ENCODE measurements at places on chromosomes 12 and 14. TPM values are rescaled to one million over a fixed set of nuclear protein-coding genes. Genes with fewer than 3 reads are reported as not detected.
A peak's percentile ranks its signal among the peaks of the same experiment; 100 is the strongest.

DNA sequence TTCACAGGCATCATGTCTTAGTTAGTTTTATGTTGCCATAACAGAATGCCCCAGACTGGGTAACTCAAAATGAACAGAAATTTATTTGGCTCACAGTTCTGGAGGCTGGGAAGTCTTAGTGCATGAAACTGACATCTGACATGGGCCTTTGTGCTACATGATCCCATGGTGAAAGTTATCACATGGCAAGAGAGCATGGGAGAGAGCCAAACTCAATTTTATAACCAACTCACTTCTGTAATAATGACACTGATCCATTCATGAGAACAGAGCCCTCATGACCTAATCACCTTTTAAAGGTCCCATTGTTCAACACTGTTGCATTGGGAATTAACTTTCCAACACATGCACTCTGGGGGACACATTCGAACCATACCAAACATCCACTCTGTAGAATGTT, 1015.1 kb downstream of the DIO2 start:
- DNase-seq: no peak

DNA sequence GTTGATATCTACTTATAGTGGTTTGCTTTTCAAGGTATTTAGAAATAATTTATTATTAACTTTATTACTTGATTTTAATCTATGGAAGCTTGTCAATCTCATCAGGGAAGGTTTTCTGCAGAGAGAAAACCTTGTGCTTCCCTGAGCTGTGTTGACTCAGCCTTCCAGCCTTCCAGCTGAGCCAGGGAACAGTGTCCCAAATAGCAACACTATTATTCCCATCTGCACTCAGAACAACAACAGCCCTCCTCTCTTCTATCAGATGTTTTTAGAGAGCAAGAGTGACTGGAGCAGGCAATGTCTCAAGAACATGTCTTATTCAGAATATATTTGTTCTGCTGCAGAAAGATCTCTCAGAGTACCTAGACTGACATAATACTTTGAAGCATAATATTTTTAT, 389.9 kb upstream of the GARIN6 start:
- DNase-seq: no peak

- peak; percentile 74 for DNase-seq
These were observed 764 bp downstream of the RBM25 start for GRCh38 chr14:73058922-73059673.

GRCh38 chr12:106308611-106309010, 6.1 kb downstream of the TCP11L2 start:
- no peak for DNase-seq

Gene LGR5
- 2.9 TPM for total RNA-seq

Gene PXN
- total RNA-seq: 76.1 TPM

Gene CFAP54
- total RNA-seq: not detected

Gene BCL2L14
- 0.33 TPM for total RNA-seq

Measured in H7 (cell line).